Activated effector memory CD4-positive, alpha-beta T cell treated with Interleukin-2 at 50 U/mL for 16 hours (primary cell): ENCODE measurements at places on chromosomes 11 and 22.

- no peak for DNase-seq
These were observed 75.0 kb upstream of the CCND1 start for GRCh38 chr11:69566001-69566400.

GRCh38 chr11:116044520-116044919 is 540.3 kb upstream of the CADM1 start:
- DNase-seq = no peak

- DNase-seq = no peak
These were observed 48.9 kb upstream of the SHANK2 start for GRCh38 chr11:71301046-71301857.

DNA sequence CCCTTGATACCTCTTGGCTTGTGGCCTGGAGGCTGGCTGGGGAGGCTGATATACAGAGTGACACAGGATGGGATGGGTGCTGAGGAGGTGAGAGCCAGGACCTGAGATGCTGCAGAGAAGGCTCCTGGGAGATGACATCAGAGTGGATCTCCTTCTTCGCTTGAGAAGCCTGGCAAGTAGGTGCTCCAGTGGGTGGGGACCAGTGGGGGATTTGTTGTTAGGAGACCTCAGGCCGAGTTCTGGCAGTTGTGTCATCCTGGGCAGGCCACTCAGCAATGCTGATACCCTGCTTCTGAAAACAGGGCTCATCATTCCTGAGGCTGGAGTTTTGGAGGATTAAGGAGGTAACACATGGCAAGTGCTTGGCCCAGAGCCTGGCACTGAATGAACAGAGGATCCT is 1.9 kb upstream of the NDUFV1 start:
- no peak for DNase-seq

DNA sequence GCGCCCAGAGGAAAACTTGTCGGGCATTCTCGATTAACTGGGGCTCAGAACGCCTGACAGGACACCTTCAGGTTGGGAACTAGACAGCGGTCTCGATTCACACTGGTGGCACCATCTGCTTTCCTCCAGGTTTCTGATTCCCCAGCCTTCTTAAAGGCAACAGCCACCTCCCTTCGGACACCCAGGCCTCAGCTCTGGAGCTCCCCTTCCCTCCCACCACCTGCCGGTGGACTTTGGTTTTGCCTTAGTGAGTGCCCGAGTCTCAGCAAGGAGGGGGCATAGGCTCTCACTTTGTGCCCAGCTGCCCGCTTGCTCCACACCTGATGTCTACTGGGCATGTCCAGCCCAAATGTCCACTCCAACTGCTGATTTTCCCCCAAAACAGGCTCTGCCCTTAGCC is 110.4 kb upstream of the PARVA start:
- DNase-seq = no peak

GRCh38 chr11:104090767-104091166 is 54.3 kb downstream of the DDI1 start:
- no peak for DNase-seq

- no peak for DNase-seq
These were observed 1.3 kb downstream of the HIRA start for GRCh38 chr22:19429950-19430889.

DNA sequence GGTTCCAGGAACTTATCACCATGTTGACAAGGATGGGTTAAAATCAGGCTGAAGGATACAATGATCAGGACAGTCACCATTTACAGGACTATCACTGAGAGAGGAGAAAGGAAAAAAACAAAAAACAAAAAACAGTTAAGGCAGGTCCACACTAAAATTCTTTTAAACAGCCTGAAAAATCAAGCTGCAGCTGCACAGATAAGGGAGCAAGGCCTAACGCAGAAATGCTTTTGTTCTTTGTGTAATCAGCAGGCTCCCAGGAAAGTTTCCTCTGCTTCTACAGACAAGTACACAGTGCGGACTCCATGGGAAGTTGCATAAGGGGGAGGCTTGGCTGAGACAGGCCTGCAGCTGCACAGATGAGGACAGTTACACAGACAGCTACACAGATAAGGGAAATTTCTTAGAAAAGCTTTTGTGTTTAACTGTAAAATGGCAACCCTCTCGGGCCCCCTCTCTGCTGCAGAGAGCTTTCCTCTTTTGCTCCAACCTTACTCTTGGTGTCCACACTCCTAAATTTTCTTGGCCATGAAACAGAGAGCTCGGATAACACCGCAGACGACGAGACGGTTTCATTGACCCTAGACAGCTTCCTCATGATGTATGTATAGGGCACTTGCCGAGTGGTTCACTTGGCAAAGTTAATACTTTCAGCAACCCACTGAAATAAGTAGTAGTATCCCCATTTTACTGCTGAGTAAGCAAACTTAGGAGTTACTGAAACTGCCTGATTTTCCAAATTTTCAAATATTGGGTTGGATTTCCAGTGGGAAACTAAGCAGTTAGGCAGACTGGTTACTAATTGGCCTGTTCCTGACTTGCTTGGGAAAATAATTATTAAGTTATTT is 45.5 kb downstream of the PIWIL3 start:
- no peak for DNase-seq

- DNase-seq = no peak
These were observed 101.8 kb downstream of the DDX10 start for GRCh38 chr11:108766596-108767173.

DNA sequence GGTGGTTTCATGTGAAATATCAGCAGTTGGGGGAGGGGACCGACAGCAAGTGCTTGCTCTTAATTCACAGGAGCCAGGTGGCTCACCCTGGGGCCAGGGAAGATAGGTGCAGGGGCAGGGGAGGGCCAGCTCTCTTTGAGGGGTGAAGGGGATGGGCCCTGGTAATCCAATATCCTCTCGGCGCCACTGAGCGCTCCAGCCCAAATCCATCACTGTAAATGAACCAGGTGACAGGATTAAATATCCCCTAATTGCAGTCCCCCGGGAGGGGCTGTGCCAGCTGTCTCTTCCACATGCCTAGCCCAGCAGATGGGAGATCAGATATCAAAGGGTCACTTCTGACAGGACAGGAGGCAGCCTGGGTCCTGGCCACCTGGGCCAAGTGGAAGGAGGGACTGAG is 531.8 kb upstream of the CADM1 start:
- no peak for DNase-seq

DNA sequence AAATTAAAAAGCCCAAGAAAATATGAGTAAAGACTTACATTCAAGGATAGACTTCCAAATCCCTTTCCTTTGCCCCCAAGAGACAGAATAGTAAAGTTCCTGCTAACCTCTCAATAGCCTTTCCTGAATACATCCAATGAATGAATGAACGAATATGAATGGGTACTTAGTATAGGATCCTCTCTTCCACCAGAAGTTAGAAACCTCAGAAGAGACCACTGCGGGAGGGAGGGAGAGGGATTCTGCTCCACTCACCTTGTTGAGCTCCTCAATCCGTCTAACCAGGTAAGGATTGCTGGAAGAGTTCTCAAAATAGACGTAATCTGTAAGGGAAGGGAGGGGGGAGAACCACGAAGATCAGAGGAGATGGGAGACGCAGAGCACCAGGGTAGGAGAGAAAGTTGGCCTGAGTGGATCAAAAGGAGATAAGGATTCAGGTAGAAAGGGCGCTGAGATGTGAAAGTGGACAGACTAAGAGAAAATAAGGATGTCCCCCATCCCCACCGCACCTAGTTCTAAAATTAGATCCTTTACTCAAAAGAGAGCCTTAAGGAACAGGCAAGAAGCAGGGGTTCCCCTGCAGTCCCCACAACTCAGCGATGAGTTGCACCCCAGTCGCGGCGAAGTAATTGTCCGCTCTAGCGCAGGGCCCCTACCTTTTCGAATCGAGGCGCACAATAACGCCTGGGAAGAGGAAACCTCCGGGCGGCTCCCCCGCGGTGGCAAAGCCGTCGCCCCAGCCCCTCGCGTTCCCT is 1.1 kb downstream of the MTA2 start:
- peak; percentile 26 for DNase-seq

GRCh38 chr11:44926036-44926435 is 24.6 kb downstream of the TP53I11 start:
- DNase-seq = no peak

- no peak for DNase-seq
These were observed 741 bp upstream of the NAV2 start for GRCh38 chr11:19711911-19712280.

DNA sequence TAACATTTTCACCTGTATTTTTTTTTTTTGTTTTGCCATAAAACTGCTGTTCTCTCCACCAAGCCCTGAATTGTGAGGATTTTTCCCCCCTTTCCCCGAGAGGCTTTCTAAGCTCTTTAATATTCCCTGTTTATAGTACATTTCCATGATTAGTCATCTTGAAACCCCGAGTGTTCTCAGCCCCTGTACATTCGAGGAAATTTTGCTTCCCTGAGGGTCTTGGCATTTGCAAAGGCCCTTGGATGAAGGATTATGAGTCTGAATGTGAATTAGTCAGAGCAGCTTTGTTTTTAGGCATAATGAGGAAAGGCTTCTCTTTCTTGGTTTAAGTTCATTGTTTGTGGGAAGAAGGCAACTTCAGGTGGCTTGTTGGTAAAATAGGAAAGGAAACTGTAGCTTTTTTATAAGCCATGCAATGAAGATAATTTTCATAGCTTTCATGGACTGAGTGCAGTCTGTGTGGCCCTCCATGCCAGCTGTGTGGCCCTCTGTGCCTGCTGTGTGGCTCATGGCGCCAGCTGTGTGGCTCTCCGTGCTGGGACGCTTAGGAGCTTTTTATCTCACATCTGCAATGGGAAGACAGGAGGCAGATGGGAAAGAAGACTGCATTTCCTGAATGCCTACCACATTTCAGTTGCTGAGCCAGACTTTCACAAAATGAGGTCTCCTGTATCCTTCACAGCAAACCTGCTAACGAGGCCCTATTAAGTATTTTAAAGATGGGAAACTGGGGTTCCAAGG is 129.0 kb downstream of the TEAD1 start:
- DNase-seq = no peak

GRCh38 chr11:103035791-103036434 is 56.0 kb downstream of the DCUN1D5 start:
- DNase-seq = no peak

DNA sequence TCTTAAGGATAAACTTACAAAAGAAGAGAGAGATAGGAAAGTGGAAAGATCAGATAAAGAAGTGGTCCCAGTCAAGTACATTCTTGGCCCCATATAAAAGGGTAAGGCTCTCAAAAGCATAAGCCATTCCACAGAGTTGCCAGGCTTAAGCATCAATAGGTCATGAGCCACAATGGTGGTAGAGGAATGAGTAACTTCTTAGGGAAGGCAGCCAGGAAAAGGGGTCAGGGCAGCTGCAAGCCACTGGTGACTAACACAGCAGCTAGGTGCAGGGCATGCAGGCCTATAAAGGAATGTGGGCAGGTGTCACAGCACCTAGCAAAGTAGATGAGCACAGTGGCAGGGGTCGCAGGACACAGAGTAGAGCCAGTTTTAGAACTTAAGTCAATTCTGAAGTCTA is 302.6 kb upstream of the FAT3 start:
- DNase-seq = no peak

- peak; percentile 31 for DNase-seq
These were observed 20.8 kb upstream of the TXNRD2 start for GRCh38 chr22:19962246-19962908.

- no peak for DNase-seq
These were observed 32.8 kb downstream of the KCNC1 start for GRCh38 chr11:17767301-17767885.

- no peak for DNase-seq
These were observed 27.9 kb downstream of the GNAZ start for GRCh38 chr22:23098230-23098705.

DNA sequence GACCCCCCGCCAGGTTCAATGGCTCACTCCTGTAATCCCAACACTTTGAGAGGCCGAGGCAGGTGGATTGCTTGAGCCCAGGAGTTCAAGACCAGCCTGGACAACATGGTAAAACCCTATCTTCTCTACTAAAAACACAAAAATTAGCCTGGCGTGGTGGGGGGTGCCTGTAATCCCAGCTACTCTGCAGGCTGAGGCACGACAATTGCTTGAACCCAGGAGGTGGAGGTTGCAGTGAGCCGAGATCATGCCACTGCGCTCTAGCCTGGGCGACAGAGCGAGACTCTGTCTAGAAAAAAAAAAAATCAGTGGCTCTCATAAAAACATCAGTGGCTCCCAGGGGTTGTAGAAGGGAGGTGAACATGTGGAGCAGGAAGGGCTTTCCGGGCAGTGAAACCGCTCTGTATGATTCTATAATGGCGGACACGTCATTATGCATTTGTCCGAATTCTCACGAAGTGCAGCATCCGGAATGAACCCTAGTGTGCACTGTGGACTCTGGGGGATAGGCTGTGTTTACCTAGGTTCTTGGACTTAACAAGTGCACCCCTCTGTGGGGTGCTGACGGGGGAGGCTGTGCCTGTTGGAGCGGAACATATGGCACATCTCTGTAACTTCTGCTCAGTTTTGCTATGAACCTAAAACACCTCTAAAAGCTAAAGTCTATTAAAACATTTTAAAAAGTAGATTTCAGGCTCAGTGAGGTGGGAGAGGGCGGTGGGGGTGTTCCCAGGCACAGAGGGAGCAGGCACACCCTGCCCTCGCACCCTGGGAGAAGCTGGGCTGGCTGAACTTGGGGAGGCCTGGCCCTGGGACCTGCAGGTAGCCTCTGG is 49.1 kb upstream of the SEPTIN5 start:
- DNase-seq = no peak

- DNase-seq = no peak
These were observed 88.3 kb downstream of the C11orf87 start for GRCh38 chr11:109510316-109510715.

- no peak for DNase-seq
These were observed 10.1 kb upstream of the VSIG10L2 start for GRCh38 chr11:125935618-125936199.

- no peak for DNase-seq
These were observed 11.3 kb downstream of the MCAT start for GRCh38 chr22:43131773-43132501.

DNA sequence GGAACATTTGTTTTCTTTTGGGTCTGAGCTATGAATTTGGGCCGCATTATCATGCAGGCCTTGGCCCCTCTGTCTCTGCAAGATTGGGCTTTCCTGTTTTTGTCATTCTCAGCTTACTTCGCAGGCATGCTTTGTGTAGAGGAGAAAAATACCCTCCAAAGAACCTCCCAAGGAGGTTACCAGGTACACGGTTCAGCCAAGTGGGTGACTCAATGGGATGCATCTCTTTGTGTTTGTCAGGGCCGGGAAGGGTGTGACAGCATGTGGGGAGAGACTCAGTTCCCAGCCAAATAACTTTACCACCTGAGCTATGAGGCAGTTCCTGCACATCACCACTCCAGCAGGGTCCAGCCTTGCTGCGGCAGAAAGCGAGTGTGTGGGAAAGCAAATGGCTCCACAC is 47.8 kb upstream of the CLDN5 start:
- no peak for DNase-seq

DNA sequence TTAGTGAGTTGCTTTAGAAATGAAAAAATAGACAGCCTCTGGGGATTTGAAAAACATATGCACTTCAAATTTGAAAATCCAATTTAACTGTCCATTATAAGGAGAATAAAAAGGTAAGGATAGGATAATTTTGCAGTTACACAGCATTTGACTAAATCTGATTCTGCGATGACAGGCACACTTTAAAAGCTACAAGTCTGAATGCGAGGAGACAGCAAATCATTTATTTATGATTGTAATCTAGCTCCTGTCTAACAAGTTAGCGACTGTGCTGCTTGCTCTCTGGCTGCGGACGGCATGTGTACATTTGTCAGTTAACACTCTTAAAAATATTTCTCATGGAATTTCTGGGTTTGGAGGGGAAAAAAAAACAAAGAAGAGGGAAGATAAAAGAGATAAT is 514.8 kb downstream of the MN1 start:
- DNase-seq = no peak
